ENCODE measurements at places on chromosomes 13 and 19. TPM values are rescaled to one million over a fixed set of nuclear protein-coding genes. Genes with fewer than 3 reads are reported as not detected.

ZNF154 gene
- total RNA-seq = not detected

ZNF208 gene
- 0.33 TPM for total RNA-seq

MBD3L3 gene
- total RNA-seq = not detected

ZNF878 gene
- total RNA-seq = 1.5 TPM

ZNF320 gene
- 6.8 TPM for total RNA-seq

DCT gene
- 0.27 TPM for total RNA-seq

PPP1R13L gene
- total RNA-seq = 1.1 TPM

RGCC gene
- total RNA-seq = 14.8 TPM

DNA sequence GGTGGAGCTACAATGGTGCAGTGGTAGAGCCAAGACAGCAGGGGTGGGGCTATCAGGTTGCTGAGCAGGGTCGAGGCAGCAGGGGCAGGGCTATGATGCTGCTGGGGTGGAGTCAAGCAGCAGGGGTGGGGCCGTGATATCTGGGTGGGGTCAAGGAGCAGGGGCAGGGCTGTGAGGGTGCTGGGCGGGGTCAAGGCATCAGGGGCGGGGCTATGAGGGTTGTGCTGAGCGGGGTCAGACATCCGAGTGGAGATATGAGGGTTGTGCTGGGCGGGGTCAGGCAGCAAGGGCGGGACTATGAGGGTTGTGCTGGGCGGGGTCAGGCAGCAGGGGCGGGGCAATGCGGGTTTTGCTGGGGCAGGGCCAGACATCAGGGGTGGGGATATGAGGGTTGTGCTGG lies 14.7 kb downstream of the HCN2 start:
- no peak for DNase-seq

- DNase-seq = no peak
Measured at GRCh38 chr13:64420181-64420580, 2810.0 kb downstream of the PCDH9 start.

- no peak for DNase-seq
Measured at GRCh38 chr13:63614874-63615612, 2199.4 kb upstream of the PCDH20 start.

DNA sequence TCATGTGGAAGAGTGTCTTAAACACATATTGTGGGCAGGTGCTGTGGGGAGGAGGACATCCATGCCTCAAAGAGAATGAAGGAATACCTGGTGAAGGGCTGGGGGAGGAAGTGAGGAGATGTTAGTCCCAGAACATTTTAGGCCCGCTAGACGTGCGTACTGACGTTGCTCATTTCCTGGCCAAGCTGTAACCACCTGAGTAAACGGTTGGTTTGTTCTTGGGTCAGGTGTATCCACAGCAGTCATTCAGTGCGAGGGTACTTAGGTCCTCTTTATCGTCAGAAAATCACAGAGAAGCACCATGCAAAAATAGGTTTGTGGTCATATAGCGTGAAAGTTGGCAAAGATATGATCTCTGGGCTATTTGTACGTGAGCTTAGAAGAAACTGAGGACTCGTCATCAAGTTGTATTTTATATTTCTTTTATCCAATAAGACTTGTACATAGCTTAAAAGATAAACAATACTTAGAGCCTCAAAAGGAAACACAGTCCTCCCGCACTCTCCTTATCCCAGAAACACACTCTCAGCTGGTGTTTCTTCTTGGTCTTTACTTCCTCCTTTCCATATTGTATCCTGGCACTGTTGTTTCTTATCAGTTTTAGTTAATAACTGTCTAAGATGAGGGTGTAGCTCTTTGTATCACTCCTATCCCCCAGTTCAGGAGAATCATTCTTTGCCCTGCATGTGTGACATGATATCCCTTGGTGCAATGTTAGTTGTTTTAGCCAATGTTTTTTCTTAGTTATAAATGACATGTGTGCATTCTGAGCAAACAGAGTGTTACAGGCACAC lies 52.0 kb downstream of the ARHGEF7 start:
- no peak for DNase-seq

DNA sequence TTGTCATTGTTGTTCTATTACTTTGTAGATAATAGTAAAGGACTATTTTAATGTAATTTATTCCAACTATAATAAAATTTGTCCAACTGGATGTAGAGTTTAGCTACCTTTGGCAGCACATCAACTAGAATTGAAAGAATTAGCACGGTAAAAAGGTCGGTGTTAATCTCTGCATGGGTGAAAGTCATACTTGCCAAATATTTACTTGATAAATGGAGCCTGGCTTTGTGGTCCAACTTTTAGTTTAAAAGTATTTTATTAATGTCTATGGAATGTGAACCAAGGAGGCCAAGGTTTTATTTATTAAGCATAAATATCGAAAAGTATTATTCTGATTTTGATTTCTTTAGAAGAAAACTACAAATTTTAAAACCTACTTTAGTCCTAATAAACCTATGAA lies 1389.0 kb downstream of the PCDH9 start:
- DNase-seq = no peak

DNA sequence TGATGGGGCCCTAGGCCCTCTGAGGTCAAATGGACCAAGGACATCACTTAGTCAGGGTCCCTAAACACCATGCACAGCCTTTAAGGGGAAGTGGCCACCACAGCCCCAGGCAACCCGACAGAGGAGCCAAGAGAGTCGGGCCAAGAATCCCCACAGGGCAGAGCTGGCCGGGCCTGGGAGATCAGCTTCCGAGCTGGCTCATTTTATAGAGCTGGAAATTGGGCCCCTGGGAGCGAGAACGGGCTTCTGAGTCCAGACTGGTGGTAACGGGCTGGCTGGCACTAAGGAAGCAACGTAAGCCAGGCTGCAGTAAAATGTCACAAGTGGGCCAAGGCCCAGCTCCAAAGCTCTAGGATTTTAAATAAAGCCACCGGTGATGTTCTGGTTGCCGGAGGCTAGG lies 51.1 kb downstream of the HSPH1 start:
- DNase-seq = no peak
